Chondrocyte (in vitro differentiated cells): ENCODE measurements at places on chromosomes 11 and 22.

- DNase-seq: no peak
Measured at GRCh38 chr11:20458905-20459632, 71.6 kb downstream of the PRMT3 start.

GRCh38 chr22:19959587-19960490 is 18.2 kb upstream of the TXNRD2 start:
- peak; percentile 88 for DNase-seq

DNA sequence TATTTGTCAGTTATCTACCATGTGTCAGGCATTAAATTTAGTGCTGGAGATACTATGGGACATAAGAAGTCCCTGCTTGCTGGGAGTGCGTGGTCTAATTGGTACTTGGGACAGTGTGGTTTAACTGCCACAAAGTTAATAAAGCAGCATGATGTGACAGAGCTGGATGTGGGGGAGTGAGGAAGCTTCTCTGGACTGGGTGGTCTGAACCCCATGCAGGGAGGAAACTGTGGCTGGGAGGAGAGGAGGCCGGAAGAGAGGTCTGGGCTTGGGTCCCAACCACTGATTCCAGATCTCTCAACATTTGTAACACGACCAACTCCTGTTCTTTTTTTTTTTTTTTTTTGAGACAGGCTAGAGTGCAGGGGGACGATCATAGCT is 37.1 kb downstream of the ST3GAL4 start:
- DNase-seq: no peak

DNA sequence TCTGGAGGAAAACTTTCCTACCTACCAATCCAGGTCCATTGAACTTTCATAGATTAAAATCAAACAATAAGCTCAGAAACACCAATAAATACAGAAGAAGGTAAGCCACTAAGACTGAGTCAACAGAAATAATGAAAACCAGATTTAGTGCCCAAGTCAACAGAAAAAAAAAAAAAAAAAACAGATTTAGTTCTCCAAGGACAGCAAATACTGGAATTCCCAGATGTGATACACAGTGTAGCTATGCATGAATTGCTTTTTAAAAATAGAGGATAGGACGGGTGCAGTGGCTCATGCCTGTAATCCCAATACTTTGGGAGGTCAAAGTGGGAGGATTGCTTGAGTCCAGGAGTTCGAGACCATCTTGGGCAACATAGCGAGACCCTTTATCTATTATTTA is 15.7 kb downstream of the DMC1 start:
- DNase-seq: no peak

DNA sequence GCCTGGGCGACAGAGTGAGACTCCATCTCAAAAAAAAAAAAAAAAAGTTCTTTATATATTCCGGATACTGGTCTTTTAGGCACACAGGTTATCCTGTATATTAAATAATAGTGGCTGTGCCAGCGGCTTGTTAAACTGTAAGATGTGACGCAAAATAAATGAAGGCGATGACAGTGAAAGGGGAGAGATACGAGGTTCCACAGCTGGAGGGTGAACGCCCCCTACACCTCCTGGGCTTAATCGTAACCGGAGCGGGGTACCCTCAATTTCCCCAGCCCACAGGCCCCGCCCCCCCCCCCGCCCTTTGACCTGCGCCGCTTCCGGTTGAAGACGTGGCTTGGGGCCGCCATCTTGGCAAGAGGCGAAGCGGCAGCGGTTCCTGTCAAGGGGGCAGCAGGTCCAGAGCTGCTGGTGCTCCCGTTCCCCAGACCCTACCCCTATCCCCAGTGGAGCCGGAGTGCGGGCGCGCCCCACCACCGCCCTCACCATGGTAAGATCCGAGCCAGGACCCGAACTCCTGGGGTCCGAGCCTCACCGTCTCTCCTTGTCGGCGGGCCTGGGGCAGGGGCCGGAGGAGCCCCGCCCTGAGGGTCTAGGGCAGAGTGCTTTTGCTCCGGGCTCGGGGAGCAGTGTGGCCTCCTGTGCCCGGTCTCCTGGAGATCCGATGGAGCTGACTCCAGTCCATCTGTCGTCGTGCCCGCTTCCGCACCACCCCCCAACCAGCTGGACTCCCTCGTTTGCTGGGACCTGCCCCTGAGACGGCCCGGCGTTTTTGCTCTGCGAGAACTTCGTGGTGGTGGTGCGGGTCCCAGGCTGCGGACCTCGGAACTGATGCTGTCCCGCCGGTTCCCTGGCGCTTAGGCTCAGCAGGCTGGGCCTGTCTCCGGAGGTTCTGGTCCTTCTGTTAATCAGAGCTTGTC is at the start of gene ARCN1:
ARCN1 (plus strand) TSS at position 349 of the 920 bp plus-strand sequence; CDS start at position 488, 139 bp downstream.
- peak; percentile 92 for DNase-seq

DNA sequence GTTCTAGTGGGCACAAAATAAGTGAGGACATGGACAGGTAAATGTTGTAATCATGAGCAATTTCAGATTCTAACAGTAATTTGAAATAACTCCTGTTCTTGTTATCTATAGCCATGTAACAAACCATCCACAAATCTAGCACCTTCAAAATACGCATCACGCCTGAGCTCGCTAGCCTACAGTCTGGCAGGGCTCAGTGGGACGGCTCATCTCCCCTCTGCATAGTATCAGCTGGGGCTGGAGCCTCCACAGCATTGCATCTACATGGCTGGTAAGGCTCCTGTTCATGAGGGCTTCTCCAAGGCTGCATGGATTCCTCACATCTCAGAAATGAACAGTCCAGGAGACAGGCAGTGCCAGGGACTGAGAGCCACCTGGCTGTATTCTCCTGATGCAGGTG is 112.6 kb downstream of the KCNQ1 start:
- DNase-seq: peak; percentile 24

GRCh38 chr11:33997584-33998251 is 53.8 kb upstream of the CAPRIN1 start:
- DNase-seq: no peak

GRCh38 chr11:45651841-45652749 is 13.3 kb downstream of the CHST1 start:
- DNase-seq: no peak

- DNase-seq: no peak
Measured at GRCh38 chr11:125871391-125872137, 15.9 kb upstream of the HYLS1 start.

GRCh38 chr11:114167771-114168448 is 108.4 kb downstream of the ZBTB16 start:
- no peak for DNase-seq

DNA sequence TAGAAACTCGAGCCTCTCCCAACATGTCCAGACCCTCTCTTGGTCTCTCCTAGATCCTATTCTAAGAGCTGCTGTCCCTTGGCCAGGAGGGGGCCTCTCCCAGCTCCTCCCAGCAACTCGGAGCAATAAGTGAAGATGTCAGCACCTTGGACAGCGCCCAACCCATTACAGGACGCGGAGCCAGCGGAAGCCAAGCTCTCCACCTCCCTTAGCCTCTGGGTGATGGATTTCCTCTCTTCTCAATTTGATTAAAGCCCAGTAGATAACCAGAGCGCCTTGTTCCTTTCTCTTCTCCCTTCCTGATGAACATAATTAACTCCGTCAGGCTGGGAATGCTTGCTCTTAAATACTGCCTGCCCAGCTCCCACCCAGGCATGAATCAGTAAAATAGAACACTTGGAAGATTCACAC is 26.2 kb upstream of the TPBGL start:
- no peak for DNase-seq

- DNase-seq: peak; percentile 49
Measured at GRCh38 chr22:48356731-48357130, 1470.9 kb downstream of the BRD1 start.

GRCh38 chr22:39343259-39344045 is 6.3 kb upstream of the SYNGR1 start:
- no peak for DNase-seq
